ENCODE measurements at places on chromosomes 1 and 21. TPM values are rescaled to one million over a fixed set of nuclear protein-coding genes. Genes with fewer than 3 reads are reported as not detected.

GRCh38 chr1:111585447-111586086, 34.0 kb upstream of the RAP1A start:
- no peak for DNase-seq

DNA sequence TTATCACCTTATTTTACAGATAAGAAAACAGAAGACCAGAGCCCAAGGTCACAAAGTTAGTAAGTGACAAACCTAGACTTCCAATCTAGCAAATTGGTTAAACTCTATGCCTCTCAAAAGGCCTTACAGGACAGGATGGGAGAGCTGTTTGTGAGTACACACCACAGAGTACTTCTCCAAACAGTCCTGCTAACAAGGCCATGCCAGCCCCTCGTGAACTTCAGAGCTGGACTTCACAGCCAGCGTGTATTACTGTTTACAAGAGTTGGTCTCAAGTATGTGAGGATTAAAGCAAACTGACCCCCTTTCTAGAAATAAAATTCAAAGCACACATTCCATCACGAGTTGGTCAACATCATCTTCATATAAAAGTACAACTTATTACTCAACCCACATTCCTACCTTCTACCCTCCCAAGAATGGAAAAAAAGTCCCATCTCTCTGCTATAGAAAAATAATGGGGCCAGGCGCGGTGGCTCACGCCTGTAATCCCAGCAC, 19.8 kb upstream of the UBR4 start:
- no peak for DNase-seq

DNA sequence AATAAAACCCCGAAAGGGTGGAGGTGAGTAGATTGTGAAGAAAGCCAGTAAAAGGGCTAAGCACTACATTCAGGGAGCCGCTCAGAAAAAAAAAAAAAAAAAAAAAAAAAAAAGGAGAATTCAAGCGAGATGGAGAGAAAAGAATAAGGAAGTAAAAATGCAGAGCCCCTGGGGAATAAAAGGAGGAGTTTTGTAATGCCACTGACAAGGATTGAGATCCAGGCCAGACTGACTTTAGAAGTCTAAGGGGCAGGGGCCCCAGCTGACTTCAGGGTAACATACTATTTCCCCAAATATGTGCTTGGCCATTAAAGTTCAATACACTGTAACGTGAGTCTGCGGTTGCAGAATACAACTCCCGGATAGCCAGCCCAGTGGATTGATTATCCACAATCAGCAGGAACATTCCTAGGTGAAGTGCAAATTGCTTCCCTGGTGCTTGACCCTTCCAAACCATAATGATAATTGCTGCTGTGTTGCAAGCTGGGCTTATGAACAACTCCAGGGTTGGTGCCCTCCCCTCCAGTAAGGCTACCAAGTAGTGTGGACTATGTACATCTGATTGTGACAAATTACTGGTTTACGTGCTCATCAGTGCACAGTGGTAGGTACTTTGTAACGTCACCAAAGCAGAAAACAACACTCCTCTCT, 30.7 kb upstream of the RRP15 start:
- no peak for DNase-seq

DNA sequence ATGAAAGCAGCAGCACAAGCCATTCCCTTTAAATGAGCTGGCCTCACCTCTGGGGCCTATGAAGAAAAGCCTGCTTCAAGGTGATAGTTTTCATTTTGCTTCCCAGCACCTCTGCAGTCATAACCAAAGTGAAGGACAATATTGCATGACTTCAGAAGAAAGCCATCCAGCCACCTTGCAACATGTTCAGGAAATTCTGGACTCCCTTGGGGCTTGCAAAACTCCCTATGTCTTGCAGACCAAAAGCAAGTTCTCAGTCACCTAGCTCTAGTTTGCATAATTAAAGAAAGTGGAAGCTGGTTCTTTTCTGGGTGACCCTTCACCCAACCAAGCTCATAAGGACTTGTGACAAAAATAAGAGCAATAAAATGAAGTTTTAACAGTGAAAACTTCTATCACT, 87.6 kb downstream of the GFI1 start:
- DNase-seq, result no peak

DNA sequence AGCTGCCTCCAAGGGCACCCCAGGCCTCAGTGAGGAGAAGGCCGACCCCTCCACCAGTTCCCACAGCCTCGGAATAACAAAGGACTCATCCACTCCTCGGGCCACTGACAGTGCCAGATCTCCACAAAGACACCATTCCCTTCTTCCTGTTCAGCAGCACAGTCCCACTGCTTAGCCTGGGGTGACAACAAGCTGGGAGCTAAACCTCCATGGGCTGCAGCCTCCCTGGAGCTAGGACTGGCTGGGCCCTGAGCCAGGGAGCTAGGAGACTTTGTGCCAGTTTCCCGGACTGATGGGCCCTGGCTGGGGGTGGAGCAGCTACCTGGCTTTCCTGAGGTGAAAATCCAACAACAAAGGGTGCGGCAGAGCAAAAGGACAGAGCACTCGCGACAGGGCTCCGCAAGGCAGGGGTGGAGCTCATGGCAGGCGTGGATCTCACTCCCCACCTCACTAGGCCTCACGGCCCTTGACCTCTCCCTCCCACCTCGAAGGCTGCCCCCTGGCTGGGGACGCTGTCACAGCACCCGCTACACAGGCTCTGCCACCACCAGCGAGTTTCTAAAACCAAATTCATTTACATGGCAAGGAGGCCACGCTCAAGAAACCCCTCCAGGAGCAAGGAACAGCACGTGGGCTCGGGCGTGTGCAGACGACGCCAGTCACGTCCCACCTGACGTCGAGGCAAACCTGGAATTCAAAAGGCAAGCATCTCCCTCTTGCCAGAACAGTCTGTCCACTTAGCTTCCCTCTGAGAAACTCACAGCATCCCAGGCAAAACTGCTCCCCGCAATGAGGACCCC, 13.8 kb downstream of the SLC35E2B start:
- DNase-seq, result no peak

- no peak for DNase-seq
These were observed 178.9 kb downstream of the PDE4B start for GRCh38 chr1:65971547-65971946.

DNA sequence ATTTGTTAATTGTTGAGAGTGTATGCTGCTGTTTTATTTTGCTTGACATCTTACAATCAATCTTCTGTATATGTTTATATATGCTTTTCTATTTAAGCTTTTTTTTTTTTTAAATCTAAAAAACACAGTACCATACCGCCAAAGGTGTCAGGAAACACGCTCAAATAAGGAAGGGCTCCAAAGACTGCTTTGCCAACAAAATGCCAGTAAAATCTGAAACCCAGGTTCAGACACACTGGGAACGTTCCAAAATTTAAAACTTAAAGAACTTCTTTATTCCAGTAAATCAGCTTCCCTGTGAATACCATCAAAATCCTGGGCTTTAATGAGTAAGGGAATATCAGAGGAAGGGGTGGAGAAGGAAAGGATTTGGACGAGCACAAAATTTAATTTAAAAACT, 87.3 kb downstream of the SIM2 start:
- DNase-seq, result no peak

- no peak for DNase-seq
These were observed 15.7 kb upstream of the EDEM3 start for GRCh38 chr1:184770181-184770979.

DNA sequence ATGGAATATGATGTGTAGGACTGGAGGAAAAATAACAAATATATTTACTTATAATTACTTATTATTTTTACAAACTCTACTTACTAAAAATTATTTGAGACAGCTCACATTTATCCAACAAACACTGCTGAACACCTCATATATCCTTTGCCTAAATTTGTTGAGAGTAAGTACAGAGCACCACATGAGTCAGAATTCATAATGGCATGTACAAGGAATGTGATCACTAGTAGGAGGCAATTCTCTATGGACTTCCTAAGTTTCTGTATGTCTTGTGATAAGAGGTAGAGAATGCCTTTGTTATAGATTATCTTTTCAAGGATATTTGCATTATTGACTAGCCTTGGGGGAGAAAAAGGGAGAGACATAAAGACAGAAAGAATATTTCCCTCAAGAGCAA, 8.2 kb upstream of the ST6GALNAC3 start:
- DNase-seq, result no peak

DNA sequence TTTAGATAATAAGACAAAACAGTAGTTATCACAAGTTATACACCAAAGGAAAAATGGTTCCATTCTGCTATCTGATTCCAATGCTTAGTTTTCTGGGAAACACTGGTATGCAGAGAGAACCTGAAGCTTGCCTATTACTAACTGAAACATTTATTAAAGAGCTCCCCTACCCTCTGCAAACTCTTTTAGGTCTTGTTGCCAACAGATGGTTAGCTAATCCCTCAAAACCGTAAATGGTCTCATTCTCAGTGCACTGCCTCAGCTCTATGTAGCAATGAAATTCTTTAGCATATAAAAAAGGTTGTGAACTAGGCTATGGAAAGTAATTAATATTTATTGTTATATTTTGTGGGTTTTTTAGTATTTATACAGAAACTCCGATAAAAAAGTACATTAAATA, 20.4 kb downstream of the C21orf91 start:
- DNase-seq, result no peak

DNA sequence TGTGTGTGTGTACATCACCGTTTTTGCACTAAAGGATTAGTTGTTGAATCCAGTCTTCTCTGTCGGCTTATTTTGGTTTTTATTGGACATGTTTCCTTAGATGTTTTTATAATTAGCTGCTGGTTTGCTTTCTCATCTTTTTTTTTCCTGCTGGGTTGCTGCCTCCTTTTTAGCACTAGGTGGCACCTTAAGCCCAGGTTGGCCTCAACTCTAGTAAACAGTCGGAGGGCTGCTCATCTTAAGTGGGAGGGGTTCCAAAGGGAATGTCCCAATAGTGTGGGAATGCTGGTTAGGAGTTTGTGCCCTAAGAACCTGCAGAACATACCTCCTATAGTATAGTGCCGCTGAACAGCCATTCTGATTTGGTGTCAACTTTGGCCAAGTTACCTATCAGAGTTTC, 570.1 kb upstream of the CXADR start:
- no peak for DNase-seq

DNA sequence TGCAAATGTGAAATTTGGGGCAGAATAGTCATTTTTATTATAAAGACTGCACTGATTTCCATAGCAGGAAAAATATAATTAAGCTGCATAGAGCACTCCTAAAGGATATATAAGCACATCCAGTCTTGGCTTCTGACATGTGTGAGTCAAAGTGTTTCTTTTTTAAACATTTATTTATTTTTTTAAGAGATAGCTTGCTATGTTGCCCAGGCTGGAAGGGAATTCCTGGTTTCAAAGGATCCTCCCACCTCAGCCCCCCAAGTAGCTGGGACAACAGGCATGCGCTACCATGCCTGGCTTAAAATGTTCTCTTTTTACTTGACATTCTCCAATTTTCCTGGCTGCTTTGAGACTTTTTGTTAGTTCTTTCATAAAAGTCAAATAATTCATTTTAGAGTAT, 126.1 kb downstream of the HMCN1 start:
- no peak for DNase-seq

GRCh38 chr1:112718691-112719418, 3.7 kb upstream of the PPM1J start:
- DNase-seq, result peak; percentile 82

DNA sequence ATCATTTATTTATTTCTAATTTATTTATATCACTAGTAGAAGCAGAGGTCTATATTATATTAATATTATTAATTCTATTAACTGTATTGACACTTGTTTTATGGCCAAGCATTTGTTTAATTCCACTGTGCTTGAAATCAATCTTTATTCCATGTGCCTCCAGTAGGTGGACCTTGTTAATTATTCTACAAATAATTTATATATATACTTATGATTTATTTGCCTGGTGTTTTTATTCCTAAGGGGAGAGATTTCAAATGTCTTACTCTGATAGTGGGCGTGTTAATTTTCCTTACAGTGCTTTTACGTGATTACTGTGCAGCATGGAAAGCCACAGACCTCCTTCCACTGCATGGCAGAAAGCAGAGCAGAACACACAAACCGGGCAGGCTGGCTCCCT, 17.5 kb upstream of the OR6N2 start:
- DNase-seq, result no peak

DNA sequence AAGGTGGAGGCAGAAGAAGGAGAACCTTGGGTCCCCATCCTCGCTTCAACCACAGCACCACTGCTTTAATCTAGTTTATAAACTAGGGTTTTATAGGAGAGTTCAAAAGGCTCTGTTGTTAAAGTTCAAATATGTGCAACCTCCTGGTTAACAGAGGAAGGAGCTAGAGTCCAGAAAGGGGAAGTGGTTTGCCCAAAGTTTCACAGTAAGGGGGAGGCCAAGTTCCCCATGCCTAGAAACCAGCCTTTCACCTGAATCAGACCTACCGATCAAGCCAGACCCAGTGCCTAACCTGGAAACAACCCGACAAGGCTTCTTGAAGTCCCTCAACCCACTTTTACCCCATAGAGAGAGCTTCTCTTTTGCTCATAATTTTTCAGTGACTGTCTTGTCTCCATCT, 106.5 kb downstream of the PLPP3 start:
- DNase-seq, result no peak

DNA sequence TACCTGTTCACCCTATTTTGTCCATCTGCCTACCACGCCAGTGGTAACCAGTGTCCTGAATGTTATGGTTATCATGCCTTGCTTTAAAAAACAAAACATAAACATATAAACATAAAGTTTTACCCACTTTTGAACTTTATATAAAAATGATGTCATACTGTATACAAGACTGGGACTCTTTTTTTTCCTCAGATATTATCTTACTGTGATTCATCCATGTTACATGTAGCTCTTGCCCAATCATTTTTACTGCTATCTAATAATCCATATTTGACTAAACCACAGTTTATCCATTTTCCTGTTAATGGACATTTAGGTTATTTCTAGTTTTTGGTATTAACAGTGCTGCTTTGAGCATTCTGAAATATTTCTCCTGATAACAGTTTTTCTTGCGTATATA, 78.8 kb downstream of the GPR161 start:
- DNase-seq, result no peak

GRCh38 chr1:6260433-6260934, 414 bp downstream of the GPR153 start:
- no peak for DNase-seq

- no peak for DNase-seq
These were observed 18.2 kb downstream of the TMEM201 start for GRCh38 chr1:9606948-9607347.

GRCh38 chr1:58528518-58528917, 18.0 kb downstream of the OMA1 start:
- no peak for DNase-seq

GRCh38 chr1:60831780-60832179, 250.6 kb upstream of the NFIA start:
- DNase-seq, result no peak

- DNase-seq, result no peak
These were observed 35.1 kb downstream of the LUZP1 start for GRCh38 chr1:23133587-23133986.

Gene OPTC
- total RNA-seq, result not detected

Gene LCE1D
- total RNA-seq, result not detected

Gene TMEM52
- 0.50 TPM for total RNA-seq

Gene TSHB
- not detected for total RNA-seq

Gene ZNF669
- 7.8 TPM for total RNA-seq

Gene PLEKHA6
- total RNA-seq, result 65.1 TPM

Gene AGO4
- 12.2 TPM for total RNA-seq

Gene CELA2A
- total RNA-seq, result not detected

Measured in kidney (tissue), 22 donors.